Lung microvascular endothelial cell (primary cell): ENCODE measurements at places on chromosomes 7 and 10. TPM values are rescaled to one million over a fixed set of nuclear protein-coding genes. Genes with fewer than 3 reads are reported as not detected.
A peak's percentile ranks its signal among the peaks of the same experiment; 100 is the strongest.

Gene NPY4R
- not detected in 2 replicates for total RNA-seq

Gene OPN4
- not detected in 2 replicates for total RNA-seq

- DNase-seq: no peak
Observed at GRCh38 chr10:32511599-32511998, 65.7 kb downstream of the CCDC7 start.

- DNase-seq: no peak
Observed at GRCh38 chr7:69889976-69890351, 291.7 kb downstream of the AUTS2 start.

- no peak for DNase-seq
Observed at GRCh38 chr10:100522945-100523344, 3.3 kb upstream of the SEC31B start.

DNA sequence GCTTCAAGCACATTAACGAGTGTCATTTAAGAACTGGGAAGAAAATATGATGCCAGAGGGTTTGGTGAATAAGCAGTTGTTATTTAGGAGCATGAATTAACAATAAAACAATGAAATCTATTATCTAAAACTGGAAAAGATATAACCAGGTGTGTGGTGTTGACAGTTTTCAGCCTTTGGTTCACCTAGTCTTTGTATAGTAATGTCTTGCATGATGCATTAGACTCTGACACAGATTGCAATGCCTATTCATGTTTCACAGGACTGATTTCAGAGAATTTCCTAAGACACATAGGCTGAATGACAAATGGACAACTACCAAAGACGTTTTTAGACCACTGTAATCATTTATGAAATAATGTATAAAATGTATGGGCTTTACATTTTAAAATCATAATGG is 135.1 kb upstream of the CAV2 start:
- DNase-seq: no peak

GRCh38 chr10:93875032-93875358 is 18.8 kb upstream of the SLC35G1 start:
- no peak for DNase-seq

- DNase-seq: no peak
Observed at GRCh38 chr10:79898597-79899325, 50.1 kb downstream of the SFTPD start.

Gene OR2A42
- total RNA-seq: not detected in 2 replicates

Gene CUZD1
- 0.20 and 0.44 TPM in 2 replicates for total RNA-seq

GRCh38 chr10:86900955-86901354 is 56.5 kb downstream of the MMRN2 start:
- peak; percentile 13 for DNase-seq

Gene AGR3
- not detected in 2 replicates for total RNA-seq

- no peak for DNase-seq
Observed at GRCh38 chr10:18068401-18068800, 71.8 kb upstream of the CACNB2 start.

Gene ANKRD61
- 0.22 TPM in 1 of 2 replicates, not detected in the other for total RNA-seq

DNA sequence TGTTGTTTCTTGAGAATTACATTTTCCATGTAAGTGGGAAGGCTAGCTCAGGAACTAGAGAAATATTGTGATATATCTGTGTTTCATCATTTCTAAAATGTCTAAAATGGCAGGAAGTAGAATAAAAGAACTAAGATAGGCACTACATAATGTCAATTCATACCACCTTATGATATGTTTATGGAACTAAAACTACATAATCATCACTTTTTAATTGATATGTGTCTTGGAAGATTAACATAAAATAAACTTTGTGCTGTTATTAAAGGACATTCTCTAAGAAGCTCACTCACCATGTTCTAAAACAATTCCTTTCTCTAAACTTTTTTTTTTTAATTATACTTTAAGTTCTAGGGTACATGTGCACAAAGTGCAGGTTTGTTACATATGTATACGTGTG is 83.5 kb upstream of the TAS2R16 start:
- no peak for DNase-seq

Gene PRKAR2B
- total RNA-seq: 17.3 and 26.2 TPM in 2 replicates

- peak; percentile 90 for DNase-seq
Observed at GRCh38 chr10:42933448-42934340, 143.2 kb upstream of the RET start.

Gene SKIDA1
- 1.1 and 1.4 TPM in 2 replicates for total RNA-seq

GRCh38 chr7:22140578-22140977 is 194.9 kb upstream of the CDCA7L start:
- no peak for DNase-seq

DNA sequence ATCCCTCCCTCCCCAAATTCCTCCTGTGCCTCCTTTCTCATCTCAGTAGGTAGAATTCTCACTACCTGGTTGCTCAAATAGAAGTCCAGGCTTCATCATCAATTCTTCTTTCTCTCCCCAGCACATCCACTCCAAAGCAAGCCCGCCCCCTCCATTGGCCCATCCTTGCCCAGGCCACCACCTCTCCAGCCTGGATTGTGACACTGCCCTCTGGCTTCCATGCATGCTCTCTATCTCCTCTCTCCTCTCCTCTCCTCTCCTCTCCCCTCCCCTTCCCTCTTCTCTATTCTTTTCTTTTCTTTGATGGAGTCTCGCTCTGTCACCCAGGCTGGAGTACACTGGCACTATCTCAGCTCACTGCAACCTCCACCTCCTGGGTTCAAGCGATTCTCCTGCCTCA is 144.9 kb downstream of the UBE2H start:
- no peak for DNase-seq

- DNase-seq: no peak
Observed at GRCh38 chr7:158082761-158083160, 504.9 kb downstream of the PTPRN2 start.

- no peak for DNase-seq
Observed at GRCh38 chr7:150801242-150801945, 825 bp downstream of the TMEM176A start.

GRCh38 chr10:92291616-92291865 is 574 bp downstream of the MARCHF5 start:
- DNase-seq: no peak

Gene PDZD7
- 0.20 and 0.44 TPM in 2 replicates for total RNA-seq

Gene ASZ1
- not detected in 2 replicates for total RNA-seq

GRCh38 chr10:16690417-16690816 is 126.8 kb downstream of the RSU1 start:
- no peak for DNase-seq

- DNase-seq: no peak
Observed at GRCh38 chr7:5586279-5586962, 162.8 kb upstream of the TNRC18 start.

Gene GTF2IRD1
- total RNA-seq: 4.6 and 5.2 TPM in 2 replicates

Gene CNOT4
- total RNA-seq: 6.5 and 9.3 TPM in 2 replicates

Gene DNAJC12
- 4.1 and 6.3 TPM in 2 replicates for total RNA-seq

GRCh38 chr7:99184532-99185218 is 23.2 kb downstream of the KPNA7 start:
- no peak for DNase-seq

- no peak for DNase-seq
Observed at GRCh38 chr7:2730846-2731770, 43.1 kb downstream of the AMZ1 start.
